ENCODE measurements at places on chromosomes 4 and X.
A peak's percentile ranks its signal among the peaks of the same experiment; 100 is the strongest.

GRCh38 chrX:107565931-107566603, 62.2 kb upstream of the PRPS1 start:
- no peak for DNase-seq

GRCh38 chr4:139129206-139129605, 47.8 kb downstream of the ELF2 start:
- DNase-seq, result no peak

DNA sequence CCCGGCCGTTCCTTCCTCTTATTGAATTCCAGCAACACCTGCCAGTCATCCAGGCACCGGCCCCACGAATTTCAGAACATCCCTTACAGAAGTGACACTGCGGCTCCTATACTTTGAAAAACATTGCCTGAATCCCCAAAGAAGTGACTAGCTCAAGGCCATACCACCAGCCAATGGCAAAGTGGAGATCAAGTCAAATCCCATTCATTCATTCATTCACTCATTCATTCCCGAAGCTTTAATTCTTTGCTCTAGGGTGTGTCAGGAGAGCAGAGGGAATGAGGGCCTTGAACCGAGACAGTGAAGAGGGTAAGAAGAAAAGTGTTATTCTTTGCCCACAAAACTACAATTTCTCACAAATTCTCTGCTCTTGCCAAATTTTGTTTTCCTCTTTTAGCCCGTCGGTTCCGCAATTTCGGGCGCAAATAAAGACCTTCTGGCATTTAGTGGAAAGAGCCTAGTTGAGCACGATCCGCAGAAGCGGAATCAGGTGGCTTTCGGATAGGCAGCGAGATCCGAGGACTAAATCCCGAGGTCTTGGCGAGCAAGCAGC, 824 bp upstream of the HMGB3 start:
- DNase-seq, result no peak

GRCh38 chr4:176400816-176401461, 81.2 kb downstream of the SPCS3 start:
- DNase-seq, result no peak

- DNase-seq, result peak; percentile 91
Measured at GRCh38 chrX:7927259-7928167, at the start of gene PNPLA4. TSS of gene PNPLA4 (minus strand) at chrX:7927413. CDS start at chrX:7926119, 1,294 bp downstream.

- no peak for DNase-seq
Measured at GRCh38 chrX:119017077-119017476, 42.7 kb downstream of the LONRF3 start.

- DNase-seq, result no peak
Measured at GRCh38 chr4:26509681-26510333, 19.5 kb upstream of the CCKAR start.

- no peak for DNase-seq
Measured at GRCh38 chr4:6192245-6192644, 8.1 kb downstream of the JAKMIP1 start.

DNA sequence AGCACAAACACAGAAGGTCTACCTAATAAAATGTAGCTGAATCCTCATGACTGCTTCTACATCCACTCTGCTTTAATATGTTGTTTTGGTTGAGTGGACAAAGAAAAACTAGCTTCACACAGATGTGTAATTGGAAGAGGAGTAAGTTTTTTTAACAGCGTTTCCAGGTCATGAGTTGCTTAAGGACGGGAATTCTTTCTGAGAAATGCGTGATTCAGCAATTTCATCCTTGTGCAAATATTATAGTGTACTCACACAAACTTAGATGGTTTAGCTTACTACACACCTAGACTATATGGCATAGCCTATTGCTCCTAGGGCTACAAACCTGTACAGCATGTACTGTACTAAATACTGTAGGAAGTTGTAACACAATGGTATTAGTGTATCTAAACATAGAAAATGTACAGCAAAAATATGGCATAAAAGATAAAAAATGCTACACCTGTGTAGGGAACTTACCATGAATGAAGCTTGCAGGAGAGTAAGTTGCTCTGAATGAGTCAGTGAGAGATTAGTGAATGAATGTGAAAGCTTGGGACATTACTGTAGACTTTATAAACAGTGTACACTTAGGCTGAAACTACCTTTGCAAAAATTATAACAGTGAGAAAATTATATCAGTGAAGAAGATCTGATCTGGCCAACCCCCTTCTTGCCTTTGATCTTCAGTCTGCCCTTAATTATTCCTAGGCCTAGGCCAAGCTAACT, 70.8 kb upstream of the IL15 start:
- no peak for DNase-seq

- no peak for DNase-seq
Measured at GRCh38 chr4:2652415-2653160, 103.5 kb downstream of the TNIP2 start.

GRCh38 chr4:98260047-98260578, 1.1 kb upstream of the RAP1GDS1 start:
- no peak for DNase-seq

GRCh38 chr4:8708401-8709021, 115.9 kb downstream of the CPZ start:
- no peak for DNase-seq

DNA sequence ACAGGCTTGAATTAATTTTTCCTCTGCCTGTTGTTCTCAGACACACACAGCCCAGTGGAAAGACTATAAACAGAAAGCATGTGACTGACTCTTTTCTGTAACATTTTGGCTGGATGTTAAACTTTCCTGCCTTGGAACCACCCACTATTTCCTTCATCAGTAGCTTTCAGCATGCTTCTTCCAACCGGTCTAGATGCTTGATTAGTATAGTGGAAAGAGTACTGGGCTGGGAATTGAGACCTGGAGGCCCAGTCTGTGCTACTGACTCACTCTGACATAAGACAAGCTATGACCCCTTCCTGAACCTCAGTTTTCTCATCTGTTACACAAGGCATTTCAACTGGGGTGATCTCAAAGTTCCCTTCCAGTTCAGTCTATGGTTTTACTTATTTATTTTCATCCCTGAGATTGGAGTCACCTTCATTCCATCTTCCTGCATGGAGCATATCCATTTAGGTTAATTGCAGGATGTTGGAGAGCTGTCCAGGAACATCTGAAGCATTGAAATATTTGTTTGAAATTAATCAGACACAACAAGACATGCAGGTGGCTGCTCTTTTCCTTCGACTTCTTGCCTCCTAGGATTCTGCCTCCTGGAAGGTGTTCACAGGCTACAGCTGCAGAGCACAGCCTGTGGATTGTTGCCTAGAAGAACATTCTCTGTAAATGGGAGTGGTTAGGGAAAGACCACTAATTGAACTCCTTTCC, 173.4 kb downstream of the RTL9 start:
- no peak for DNase-seq

GRCh38 chrX:107452581-107452980, 3.1 kb downstream of the FRMPD3 start:
- no peak for DNase-seq

DNA sequence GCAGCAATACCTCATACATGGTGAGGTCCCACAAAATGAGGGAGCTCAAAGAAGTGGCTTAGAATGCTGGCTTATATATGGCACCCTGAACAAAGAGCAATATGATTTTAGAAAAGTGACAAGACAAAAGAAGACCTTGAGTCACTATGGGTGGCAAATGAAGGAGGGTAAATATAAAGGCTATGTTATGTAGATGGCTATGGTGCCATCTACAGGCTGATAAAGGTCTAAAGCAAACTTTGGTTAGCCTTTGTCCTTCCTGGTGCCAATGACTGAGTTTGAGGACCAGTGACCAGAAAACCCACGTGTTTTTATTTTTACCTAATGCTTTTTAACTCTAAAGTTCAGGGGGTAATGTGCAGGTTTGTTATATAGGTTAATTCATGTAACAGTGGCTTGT, 151.8 kb downstream of the CCNG2 start:
- DNase-seq, result no peak

DNA sequence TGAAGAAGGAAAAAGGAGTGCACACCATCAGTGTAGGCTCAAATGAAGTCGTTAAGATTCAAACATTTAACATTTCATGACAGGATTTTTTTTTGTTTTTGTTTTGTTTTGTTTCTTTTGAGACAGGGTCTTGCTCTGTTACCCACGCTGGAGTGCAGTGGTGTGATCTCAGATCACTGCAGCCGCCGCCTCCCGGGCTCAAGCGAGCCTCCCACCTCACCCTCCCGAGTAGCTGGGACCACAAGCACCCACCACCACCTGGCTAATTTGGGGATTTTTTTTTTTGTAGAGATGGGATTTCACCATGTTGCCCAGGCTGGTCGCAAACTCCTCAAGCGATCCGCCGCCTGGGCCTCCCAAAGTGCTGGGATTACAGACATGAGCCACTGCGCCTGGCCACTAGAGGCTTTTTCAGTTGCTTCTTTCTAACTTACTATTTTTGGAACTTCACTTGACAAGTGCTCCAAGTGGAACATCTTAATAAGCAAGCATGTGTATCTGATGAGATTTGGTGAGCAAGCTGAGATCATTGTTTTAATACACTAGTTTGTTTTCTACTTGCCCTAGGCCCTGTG, 78.9 kb upstream of the CNKSR2 start:
- DNase-seq, result no peak

- peak; percentile 63 for DNase-seq
Measured at GRCh38 chrX:1491851-1492349, 39.2 kb upstream of the ASMTL start.

DNA sequence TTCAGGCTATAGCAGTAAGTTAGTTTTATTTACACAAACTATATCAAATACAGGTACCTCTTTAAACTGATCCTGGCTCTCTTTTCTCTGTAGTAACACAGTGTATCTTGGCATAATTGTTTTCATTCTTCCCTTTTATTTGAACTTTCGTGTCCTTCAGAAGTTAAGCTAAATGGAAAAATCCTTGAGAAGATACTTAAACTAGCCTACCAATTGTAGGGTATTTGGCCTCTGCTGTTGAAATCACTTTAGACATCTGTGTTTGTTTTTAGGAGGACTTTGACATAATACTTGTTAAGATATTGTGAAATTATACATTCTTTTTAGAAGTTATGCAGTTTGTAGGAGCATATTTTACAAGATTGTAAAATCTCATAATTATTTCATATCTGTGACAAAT, 90.3 kb upstream of the GK2 start:
- no peak for DNase-seq

- no peak for DNase-seq
Measured at GRCh38 chr4:17322514-17322913, 189.4 kb downstream of the QDPR start.

DNA sequence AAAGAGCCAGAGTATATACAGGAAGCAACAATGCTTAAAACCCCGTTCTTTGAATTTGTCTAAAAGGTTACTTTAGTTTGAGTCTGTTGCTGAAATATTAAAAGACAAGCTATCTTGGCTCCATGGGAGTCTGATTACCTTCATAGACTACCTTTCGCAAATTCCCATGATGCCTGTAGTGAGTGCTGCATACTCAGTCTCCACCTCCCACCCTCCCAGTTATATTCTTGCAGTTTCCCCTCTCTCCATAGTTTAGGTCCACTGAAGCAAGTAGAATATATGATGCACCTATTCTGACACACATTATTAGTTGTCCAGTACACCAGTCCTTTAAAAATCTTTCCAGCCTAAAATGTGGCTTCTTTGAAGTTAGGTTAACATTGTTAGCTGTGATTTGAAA, 2.4 kb downstream of the CNKSR2 start:
- no peak for DNase-seq

GRCh38 chr4:15020502-15021286, 18.4 kb downstream of the CPEB2 start:
- no peak for DNase-seq

DNA sequence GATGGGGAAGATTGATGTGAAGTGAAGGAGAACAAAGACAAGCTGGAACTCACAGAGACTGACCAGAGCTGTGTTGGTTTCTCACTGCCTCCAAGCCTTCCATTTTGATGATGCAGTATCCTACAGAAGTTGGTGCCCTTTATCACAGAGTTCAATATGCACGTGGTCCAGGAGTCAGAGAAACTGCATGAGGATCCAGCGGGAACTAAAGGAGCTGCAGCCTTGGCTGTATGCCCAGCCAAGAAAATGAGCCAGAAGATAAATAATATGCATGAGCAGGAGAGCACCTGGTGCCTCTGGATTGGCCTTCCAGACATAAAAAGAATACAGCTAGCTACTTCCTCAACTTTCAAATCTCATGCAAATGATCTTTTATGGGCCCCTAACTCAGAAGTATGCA, 44.3 kb upstream of the DCLK2 start:
- DNase-seq, result no peak

GRCh38 chrX:10016519-10017132, 49.5 kb downstream of the CLDN34 start:
- no peak for DNase-seq

DNA sequence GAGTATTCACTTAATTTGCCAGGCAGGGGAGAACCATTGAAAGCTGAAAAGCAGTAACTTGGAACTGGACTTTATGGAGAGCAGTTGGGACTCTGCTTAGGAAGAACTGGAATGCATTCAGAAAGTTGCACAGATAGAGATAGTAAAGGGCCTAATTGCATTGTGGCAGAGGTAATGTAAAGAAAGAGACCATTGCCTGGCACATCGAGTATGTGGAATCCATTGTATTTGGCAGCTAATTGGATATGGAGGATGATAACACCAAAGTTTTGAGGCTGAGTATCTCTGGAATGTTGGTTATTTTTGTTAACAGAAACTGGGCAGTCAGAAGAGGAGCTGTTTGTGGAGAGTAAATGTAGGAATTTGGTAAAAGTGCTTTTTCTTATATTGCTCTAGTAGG, 169.9 kb downstream of the BMPR1B start:
- DNase-seq, result no peak

DNA sequence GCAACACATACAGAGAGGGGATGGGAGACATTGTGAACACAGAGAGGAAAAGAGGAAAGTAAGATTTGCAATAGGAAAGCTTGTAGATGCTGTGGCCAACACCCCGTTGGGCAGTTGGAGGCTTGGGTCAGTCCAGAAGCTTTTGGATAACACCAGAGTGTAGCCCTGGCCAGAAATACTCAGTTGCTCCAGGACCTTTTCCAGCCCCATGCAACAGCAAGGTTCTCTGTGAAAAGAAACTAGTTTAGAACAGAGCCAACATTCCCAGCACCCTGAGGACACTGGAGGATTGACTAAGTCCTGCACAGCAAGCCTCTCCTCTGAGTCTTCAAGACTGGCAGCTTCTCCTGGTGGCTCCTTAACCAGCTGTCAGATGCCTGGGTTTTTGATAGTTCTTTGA, 27.9 kb upstream of the NAF1 start:
- no peak for DNase-seq

GRCh38 chr4:27198246-27198645, 337.6 kb downstream of the STIM2 start:
- DNase-seq, result no peak
